ENCODE measurements at places on chromosomes 6 and 20. TPM values are rescaled to one million over a fixed set of nuclear protein-coding genes. Genes with fewer than 3 reads are reported as not detected.

Gene LST1
- not detected for total RNA-seq

Gene BEND3
- 11.8 TPM for total RNA-seq

Gene TINAG
- total RNA-seq = 17.4 TPM

GRCh38 chr20:3074812-3075211, 3.4 kb downstream of the OXT start:
- DNase-seq = no peak

Data from Calu3 (cell line).